ENCODE measurements at places on chromosomes 7 and 10.

- DNase-seq, result no peak
Measured at GRCh38 chr10:46048152-46048551, 2.1 kb upstream of the MSMB start.

DNA sequence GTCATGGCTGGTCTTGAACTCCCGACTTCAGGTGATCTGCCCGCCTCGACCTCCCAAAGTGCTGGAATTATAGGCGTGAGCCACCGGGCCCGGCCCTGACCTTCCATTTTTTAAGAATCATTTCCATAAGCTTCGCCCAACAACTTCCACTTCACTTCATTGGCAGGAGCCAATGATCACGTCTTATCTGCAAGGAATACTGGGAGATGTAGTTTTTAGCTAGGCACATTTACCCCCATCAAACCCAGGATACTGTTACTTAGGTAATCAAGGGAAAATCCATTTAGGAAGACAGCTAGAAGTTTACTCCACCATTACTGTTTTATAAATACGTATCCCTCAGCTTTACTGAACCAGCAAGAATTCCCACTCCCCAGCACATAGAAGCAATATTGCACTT is 3.4 kb upstream of the CDK13 start:
- no peak for DNase-seq

- DNase-seq, result no peak
Measured at GRCh38 chr7:115533785-115534184, 496.8 kb downstream of the TFEC start.

GRCh38 chr7:7212612-7213011 is 30.3 kb downstream of the C1GALT1 start:
- no peak for DNase-seq

- DNase-seq, result no peak
Measured at GRCh38 chr10:6513476-6513875, 66.6 kb downstream of the PRKCQ start.

DNA sequence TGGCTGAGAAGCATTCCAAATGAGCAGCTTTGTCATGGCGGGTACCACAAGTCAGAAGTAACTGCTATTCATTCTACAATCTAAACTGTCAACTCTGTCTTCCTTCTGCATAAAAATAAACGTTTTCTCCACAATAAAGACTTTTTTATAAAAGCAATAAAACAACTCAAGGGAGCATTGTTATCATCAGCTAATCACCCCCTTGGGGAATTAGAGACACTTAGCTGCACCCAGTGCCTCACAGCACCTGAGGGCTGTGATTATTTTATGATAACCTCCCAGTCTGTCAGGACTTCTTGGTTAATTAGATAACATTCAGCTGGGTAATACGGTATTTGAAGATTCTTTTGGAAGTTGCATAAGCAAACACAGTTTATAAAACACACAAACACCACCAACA is 155.6 kb downstream of the PPP1R3A start:
- DNase-seq, result no peak

DNA sequence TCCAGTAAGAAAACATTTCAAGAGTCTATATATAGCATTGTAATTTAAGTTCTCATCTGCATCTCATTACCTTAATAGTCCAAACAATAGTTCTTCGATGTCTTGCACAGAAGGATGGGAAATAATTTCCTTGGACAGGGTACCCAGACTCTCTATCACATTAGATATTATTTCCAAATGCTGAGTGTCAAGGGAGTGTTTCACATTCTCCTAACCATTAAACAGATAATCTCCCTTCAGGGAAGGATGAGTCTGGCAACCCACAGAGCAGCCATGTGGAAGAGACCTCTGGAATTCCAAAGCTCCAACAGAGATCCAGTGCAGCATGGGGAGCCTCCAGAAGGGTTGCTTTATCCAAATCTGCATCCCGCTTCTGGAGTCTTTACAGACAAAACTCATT is 89.6 kb downstream of the FZD1 start:
- no peak for DNase-seq

- no peak for DNase-seq
Measured at GRCh38 chr7:31926991-31927584, 143.1 kb downstream of the PDE1C start.

DNA sequence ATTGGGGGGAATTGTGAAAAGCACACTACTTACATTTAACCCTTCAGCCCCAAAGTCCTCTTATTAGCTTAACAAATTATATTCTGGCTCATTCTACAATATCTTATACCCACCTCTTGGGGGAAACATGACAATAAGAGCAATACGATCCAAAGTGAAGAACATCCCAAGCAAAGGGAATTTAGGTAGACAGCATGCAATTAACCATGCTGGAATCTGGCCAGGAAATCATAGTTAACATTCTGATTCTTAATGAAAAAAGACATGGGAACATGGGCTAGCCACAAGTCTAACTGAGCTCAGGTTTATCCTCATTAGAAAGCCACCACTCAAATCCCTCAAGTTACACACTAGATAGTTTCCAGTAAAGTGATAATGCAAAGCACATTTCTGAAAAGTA is 241.9 kb upstream of the SLC26A5 start:
- DNase-seq, result no peak

- DNase-seq, result no peak
Measured at GRCh38 chr7:86933295-86933845, 126.1 kb downstream of the ELAPOR2 start.

DNA sequence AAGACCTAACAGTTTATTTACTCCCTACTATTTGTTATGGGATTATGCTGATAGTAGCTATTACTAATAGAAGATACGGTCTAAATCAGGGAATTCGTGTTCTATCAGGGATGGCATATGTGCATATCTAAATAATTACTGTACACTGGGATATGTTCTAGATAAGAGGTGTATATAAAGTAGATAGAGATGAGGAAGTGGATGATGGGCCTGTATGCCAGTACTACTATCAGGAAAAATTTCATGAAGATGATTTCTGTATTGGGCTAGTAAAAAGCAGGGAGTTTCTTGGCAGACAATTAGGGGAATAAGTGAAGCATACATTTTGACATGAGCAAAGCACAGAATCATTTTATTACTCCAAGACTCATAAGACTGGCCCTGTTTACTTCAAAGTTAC is 26.2 kb downstream of the PTPN12 start:
- no peak for DNase-seq

DNA sequence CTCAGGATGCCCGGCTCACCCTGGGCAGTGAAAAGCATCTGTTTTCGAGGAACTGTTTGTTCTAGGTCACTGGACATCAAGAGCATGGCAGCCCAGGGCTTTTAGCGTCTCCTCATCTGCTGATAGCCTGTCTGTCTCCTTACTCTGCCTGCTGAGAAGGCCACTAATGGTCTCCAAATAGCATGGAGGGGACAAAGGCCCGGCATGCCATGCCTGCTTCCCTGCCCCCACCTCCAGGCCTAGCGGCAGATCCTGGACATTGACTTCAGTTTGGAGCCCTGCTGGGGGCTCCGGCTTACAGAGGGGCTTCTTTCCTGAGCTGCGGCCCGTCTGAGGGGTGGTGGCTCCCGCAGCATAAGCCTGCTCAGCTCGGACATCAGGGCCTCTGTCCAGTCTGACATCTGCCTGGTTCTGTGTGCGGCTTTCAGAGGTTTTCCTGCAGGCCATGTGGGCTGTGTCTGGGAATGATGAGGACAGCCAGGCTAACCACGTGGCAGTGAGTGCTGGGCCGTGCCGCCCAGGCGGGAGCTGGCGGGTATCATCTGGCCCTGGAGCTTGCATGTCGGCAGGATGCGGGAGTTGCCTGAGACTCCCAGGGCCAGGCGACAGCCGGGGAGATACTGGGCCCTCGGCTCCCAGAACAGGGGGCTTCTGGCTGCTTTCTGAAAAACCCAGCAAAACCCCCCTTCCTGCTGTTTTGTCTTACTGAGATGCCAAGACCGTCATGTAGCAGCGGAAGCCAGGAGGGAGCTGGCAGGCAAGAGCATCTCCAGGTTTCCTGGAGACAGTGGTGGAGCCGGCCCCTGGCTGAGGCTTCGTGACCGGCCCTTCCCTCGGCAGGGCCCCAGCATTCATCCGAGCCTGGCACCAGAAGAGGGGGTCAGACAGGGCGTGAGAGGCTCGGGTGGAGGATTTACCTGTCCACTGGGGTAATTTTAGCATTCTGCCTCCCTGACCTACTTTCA is 9.2 kb downstream of the PFKFB3 start:
- DNase-seq, result no peak

DNA sequence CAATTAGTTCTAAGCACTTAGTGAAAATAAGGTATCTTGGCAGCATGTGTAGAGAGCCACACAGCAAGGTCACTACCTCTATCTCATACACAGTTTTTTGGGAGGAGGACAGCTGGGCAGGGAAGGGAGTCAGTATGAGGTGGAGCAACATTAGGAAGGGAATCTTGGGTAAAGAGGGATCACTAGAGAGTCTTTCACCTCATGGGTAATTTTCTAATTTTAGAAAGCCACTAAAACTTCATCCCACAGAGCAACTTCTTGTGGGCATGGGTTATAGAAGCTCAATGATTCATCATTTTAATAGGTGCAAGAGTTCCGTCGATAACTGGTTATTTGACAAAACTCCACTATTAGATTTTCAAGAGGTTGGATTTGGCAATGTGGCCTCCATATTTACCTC is 2.5 kb downstream of the NRAP start:
- no peak for DNase-seq

Data from GDM1 (cell line).